ENCODE measurements at places on chromosomes 16 and 17. TPM values are rescaled to one million over a fixed set of nuclear protein-coding genes. Genes with fewer than 3 reads are reported as not detected.

MMP2 gene
- total RNA-seq: 246 TPM

PRSS21 gene
- not detected for total RNA-seq

RPL13 gene
- 6,899 TPM for total RNA-seq

ALOX12 gene
- not detected for total RNA-seq

MYL11 gene
- total RNA-seq: not detected

KIF1C gene
- total RNA-seq: 117 TPM

MSLN gene
- 2.1 TPM for total RNA-seq

ST6GALNAC2 gene
- 3.3 TPM for total RNA-seq

HSD17B1 gene
- 0.44 TPM for total RNA-seq

FBXW10 gene
- total RNA-seq: not detected

PYDC1 gene
- total RNA-seq: not detected

COPZ2 gene
- 16.9 TPM for total RNA-seq

TEKT5 gene
- total RNA-seq: 0.12 TPM

Data from glomerular endothelial cell (primary cell).